Activated naive CD4-positive, alpha-beta T cell treated with Interleukin-2 at 50 U/mL for 16 hours (primary cell): ENCODE measurements at places on chromosomes 4 and X.

GRCh38 chrX:41164449-41164848 is 79.2 kb downstream of the USP9X start:
- DNase-seq, result no peak

DNA sequence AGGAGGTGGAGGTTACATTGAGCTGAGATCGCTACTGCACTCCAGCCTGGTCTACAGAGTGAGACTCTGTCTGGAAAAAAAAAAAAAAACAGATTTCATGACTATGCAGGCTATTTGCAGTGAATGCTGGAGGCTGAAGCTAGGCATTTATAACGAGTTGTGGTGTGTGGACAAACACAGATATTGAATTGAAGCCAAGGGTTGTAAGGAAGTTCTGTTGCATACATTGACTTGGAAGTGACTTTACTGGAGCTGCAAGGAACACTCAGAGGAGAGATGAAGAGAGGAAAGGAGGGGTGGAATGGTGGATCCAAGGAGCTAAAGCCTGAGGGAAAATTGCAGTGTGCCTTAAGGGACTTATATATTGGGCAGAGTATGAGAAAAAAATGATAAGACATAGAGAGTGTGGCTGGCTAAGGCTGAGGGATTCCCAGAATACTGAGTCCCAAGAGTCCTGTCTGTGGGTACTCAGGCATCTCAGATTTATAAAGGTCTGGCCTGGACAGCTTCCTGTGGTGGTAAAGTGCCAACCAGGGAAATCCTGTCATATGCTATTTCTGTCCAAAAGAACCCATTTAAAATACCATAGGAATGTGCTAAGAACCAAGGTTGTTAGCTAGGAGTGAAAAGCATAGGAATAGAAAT is 87.8 kb upstream of the GUCY1A1 start:
- no peak for DNase-seq

DNA sequence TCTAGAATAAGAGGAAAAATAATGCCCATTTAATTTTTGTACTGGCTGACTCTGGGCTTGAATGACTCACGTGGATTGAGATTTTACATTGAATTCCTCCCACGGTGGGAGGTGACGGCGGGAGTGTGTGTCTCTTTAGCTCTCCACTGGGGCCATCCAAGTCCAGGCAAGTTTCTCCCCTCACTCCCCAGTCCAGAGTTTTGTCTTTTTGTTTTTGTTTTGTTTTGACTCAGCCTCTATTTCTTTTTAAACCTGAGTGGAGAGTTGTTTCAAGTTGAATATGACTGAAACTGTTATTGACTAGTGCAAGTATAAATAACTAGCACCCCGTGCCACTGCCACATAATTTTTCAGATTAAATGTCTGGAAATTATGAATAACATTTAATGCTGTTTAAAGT is 13.6 kb downstream of the CHST7 start:
- peak; percentile 27 for DNase-seq

GRCh38 chrX:27186671-27187070 is 276.5 kb downstream of the PPP4R3C start:
- DNase-seq, result peak; percentile 2

DNA sequence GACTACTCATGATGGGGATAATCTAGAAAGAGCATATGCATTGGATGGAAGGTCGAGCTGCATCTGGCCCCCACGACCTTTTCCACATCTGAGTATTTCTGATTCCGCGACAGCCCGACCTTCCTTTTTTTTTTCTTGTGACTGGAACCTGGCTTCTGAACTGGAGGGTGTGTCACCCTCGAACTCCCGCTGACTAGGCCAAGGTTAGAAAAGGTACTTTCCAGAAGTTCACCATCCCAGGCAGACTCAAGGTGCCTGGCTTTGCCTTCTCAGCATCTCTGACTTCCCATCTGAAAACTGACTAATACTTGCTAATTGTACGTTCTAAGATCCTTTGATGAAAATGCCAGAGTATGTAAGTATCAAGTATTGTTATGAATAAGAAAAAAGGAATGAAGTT is 49.3 kb upstream of the CD40LG start:
- DNase-seq, result peak; percentile 38

GRCh38 chr4:10074076-10074766 is 42.4 kb downstream of the WDR1 start:
- DNase-seq, result no peak

- no peak for DNase-seq
Measured at GRCh38 chrX:38965888-38966287, 164.6 kb downstream of the MID1IP1 start.

DNA sequence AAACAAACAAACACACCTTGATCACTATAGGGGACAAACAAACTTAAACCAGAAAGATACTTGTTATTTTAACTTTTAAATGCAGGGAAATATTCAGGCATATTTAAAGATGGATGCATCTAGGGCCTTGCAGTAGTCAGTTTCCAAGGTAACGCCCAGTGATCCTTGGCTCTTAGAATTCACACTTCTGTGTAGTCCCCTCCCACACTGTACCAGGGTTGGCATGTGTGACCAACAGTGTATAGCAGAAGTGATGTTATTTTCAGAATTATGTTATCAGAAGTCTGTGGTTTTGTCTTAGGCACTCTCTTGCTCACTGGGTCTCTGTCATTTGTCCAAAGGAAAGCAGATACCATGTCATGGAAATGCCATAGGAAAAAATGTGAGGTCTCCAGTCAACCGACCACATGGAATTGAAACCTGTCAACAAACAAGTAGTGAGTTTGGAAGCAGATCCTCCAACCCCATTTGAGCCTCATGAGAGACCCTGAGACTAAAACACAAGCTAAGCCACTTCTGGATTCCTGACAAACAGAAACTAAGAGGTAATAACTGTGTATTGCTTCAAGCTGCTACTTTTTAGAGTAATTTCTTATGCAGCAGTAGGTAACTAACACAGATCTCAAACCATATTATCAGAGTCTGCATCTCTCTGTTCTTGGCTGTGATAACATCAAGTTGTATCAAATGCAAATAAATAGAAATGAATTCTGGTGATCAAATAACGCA is 670.3 kb downstream of the KCTD8 start:
- DNase-seq, result no peak

- DNase-seq, result no peak
Measured at GRCh38 chrX:46185923-46186810, 359.1 kb downstream of the ZNF674 start.

DNA sequence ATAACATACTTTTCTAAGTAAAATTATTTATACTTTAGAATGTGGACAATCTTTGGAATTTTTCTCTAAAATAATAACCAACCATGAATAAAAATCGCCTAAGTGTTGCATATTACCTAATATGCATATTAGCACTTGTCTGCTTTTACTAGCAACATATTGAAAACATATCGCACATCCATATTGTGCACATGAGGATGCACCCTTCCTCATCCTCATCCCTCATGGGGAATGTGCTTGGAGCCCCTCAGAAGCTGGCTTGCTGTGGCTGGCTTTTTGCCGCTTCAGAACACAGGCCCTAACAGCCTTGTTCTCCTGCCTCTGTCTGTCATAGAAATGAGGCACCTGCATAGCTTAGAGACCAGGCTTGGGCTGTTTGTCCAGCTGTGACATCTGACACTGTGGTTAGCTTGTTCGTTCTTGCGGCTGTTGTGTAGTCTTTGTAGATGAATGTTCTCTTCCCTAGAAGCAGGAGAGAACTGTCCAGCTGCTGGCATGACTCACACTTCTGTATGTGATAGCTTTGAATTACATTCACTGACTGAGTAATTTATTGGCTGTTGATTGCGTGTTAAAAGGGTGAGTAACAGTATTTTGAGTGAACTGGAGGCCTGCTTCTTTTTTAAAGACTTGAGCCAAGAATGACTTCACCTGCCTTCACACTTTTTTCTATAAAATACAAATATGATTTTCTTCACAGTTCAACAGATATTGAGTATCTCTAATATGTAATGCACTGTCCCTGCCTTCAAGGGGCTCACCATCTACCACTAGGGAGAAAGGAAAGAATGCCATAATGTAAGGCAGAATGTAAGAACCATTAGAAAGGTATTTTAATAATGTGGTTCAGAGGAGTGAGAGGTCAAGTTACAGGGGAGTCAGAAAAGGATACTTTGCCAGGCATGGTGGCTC is 81.9 kb downstream of the HMGB2 start:
- DNase-seq, result no peak

DNA sequence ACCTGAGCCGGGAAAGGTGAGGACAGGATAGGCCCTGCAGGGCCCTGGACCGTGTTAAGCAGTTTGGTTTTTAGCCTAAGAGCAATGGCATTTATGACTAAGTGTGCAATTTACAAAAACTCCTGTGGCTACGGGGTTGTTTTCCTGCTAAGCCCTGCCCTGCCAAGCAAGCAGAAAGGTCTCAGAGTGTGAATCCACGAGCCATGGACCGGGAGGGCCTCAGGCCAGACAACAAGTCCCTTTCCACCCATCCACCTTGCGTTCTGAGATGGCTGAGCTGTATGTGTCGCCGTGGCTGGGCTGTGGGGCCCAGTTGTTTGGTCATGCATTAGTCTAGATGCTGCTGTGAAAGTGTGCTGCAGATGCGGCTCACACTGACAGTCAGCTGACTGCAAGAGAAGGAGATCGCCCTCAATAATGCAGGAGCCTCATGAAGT is 33.9 kb upstream of the AFAP1 start:
- DNase-seq, result no peak

- no peak for DNase-seq
Measured at GRCh38 chr4:158710814-158711213, 12.4 kb downstream of the PPID start.

DNA sequence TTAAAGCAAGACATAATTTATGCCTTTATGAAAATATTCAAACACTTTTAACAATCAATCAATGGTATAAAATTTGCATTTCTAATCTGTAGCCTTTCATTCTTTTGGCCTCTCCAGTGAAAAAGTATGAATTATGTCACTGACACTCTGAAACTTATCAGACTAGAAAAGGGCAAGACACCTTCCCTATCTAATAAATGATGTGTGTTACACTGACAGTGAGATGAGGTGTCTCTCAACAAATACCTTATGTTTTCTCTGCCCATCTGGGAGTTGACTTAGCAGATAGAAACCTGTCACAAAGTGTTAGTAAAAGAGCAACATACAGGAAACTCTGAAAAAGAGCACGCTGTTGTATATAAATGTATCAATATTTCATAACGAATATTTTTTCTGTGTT is 94.2 kb upstream of the TECRL start:
- no peak for DNase-seq

DNA sequence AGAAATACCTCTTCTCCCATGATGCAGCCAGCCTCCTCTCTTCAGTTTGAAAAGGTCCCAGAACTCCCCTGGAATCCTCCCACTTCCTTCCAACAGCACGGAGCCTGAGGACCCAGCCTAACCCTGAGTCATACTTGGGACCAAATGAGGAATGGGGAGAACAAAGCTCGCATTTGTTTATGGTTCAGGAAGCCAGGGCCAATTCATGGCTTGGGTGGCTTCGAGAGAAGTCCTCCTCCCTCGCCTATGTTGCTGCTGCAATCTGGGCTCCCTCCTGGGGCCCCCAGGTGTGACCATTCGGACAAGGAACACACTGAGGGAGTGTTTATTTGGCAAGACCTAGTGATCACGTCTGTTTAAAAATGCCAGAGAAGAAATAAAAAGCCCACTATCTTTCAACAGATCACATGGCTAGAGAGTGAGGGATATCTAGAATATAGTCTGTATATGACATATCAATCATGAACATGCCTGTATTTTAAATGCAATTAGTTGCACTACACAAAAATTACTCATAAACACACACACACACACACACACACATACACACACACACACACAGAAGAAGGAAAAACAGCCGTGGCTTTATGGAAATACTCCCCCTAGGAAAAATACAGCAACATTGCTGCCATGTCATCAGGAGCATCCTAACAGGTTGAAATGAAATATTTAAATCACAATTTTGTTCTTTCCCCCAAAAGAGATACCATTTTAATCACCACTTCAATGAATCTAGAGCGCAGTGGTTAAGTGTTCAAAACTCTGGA is 155.7 kb upstream of the MAP3K15 start:
- DNase-seq, result no peak

GRCh38 chr4:163494360-163495241 is at the start of gene TMA16:
TSS of gene TMA16 (plus strand) at chr4:163494690. CDS start at chr4:163494802, 112 bp downstream.
- peak; percentile 87 for DNase-seq

- no peak for DNase-seq
Measured at GRCh38 chrX:116823677-116824076, 360.9 kb upstream of the CT83 start.

- DNase-seq, result no peak
Measured at GRCh38 chr4:185272245-185272644, 62.8 kb downstream of the SNX25 start.

- no peak for DNase-seq
Measured at GRCh38 chrX:25204182-25204581, 188.4 kb upstream of the ARX start.

DNA sequence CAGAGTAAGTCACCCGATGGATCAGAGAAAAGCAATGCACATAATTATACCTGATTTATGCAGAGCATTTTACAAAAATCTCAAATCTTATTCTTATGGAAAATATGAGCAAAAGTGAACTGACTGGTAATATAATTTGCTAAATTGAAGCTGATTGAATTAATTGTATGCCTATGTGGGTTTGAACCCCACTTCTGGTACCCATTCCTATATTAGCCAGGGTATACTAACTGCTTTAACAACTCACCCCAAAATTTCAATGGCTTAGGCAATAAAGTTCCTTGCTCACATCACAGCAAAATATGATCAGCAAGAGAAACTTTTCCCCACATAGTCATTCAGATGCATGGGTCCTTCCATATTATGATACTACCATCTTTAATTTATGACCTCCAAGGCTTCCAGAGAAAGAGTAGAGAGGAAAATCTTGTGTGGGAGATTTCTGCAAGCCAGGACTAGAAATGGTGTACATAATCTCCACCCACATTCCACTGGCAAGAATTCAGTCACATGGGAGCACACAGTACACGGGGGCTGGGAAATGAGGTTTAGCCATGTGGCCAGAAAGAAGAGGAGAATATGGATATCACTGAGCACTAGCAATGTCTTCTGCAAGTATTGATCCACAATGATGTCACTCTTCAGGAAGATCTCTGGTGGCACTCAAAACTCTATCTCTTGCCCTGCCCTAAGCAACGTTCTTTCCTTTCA is 640.7 kb downstream of the BCOR start:
- no peak for DNase-seq

DNA sequence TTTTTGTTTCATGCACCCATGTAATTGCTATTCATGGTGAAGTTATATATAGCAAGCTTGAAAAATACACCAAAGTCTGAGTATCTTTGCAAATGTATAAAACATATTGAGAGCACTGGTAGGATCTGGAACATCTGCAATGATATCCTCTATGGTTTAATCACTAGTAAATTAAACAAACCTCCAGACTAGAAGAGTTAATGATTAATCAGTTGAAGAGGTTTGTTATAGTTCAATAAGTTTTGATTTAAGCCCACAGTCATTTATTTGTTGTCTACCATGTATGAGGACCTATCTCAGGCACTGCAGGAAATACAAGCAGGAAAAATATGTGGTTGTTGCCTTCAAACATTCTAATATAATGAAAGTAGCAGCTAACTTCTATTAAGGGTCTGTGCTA is 16.5 kb downstream of the CYBB start:
- DNase-seq, result no peak

GRCh38 chrX:30196322-30196721 is 19.0 kb upstream of the MAGEB2 start:
- DNase-seq, result no peak
